Brain (organoid and tissue), 16 donors: ENCODE measurements at places on chromosomes 7 and 10. TPM values are rescaled to one million over a fixed set of nuclear protein-coding genes. Genes with fewer than 3 reads are reported as not detected.

ITPRID1 gene
- 0.24 TPM for polyA plus RNA-seq

PPP1R17 gene
- polyA plus RNA-seq, result 0.46 TPM

LEP gene
- not detected for polyA plus RNA-seq

COL1A2 gene
- 36.7 TPM for polyA plus RNA-seq

IL2RA gene
- polyA plus RNA-seq, result 1.3 TPM

C10orf62 gene
- not detected for polyA plus RNA-seq

HOGA1 gene
- polyA plus RNA-seq, result 1.4 TPM

ALOX5 gene
- polyA plus RNA-seq, result 1.2 TPM

ADCYAP1R1 gene
- 16.3 TPM for polyA plus RNA-seq

PCGF6 gene
- 3.0 TPM for polyA plus RNA-seq

ACTL6B gene
- 101 TPM for polyA plus RNA-seq

FFAR4 gene
- polyA plus RNA-seq, result 0.78 TPM

SORBS1 gene
- polyA plus RNA-seq, result 21.1 TPM

TRPV6 gene
- polyA plus RNA-seq, result not detected

JAZF1 gene
- 11.3 TPM for polyA plus RNA-seq

GPR15LG gene
- polyA plus RNA-seq, result not detected

ENKUR gene
- polyA plus RNA-seq, result 1.6 TPM

MEIG1 gene
- polyA plus RNA-seq, result 0.88 TPM

LHFPL3 gene
- 5.4 TPM for polyA plus RNA-seq

CACNB2 gene
- 2.9 TPM for polyA plus RNA-seq

C10orf143 gene
- 5.4 TPM for polyA plus RNA-seq

GIMAP8 gene
- 1.9 TPM for polyA plus RNA-seq

PNPLA8 gene
- polyA plus RNA-seq, result 11.8 TPM

CFTR gene
- polyA plus RNA-seq, result not detected

FAM25G gene
- polyA plus RNA-seq, result not detected

GPR146 gene
- polyA plus RNA-seq, result 10.5 TPM

GPR26 gene
- polyA plus RNA-seq, result 0.59 TPM

WDFY4 gene
- 0.73 TPM for polyA plus RNA-seq

PIK3AP1 gene
- polyA plus RNA-seq, result 3.4 TPM

BAG3 gene
- polyA plus RNA-seq, result 20.6 TPM

TEX36 gene
- not detected for polyA plus RNA-seq

NEUROD6 gene
- 2.6 TPM for polyA plus RNA-seq

PNLIPRP2 gene
- not detected for polyA plus RNA-seq

C10orf88 gene
- 6.1 TPM for polyA plus RNA-seq

FGFBP3 gene
- 4.6 TPM for polyA plus RNA-seq
